ENCODE measurements at places on chromosomes 11 and 22. TPM values are rescaled to one million over a fixed set of nuclear protein-coding genes. Genes with fewer than 3 reads are reported as not detected.

Gene TAGLN
- 6.2 TPM for total RNA-seq

Gene CRACR2B
- 10.5 TPM for total RNA-seq

Gene NOX4
- not detected for total RNA-seq

Gene DEFB131B
- total RNA-seq: not detected

Gene OR10A5
- total RNA-seq: not detected

Gene GLYATL1
- total RNA-seq: not detected

Gene OR52E8
- total RNA-seq: not detected

Gene C11orf21
- total RNA-seq: 51.0 TPM

Gene C11orf91
- 0.40 TPM for total RNA-seq

- no peak for DNase-seq
Measured at GRCh38 chr22:28187612-28188011, 268.6 kb upstream of the PITPNB start.

DNA sequence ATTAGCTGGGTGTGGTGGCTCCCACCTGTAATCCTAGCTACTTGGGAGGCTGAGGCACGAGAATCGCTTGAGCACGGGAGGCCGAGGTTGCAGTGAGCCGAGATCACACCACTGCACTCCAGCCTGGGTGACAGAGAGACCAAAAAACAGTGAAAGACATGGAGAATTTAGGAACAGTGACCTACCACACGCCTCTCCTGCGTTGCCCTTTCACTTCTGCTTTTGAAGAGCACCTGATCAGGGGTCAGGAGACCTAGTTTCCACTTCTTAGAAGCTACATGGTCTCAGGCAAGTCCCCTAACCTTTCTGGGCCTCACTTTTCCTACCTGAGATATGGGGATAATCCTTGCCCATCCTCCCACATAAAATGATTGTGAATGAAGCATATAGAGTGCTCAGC, 12.2 kb downstream of the SLC35C1 start:
- no peak for DNase-seq

DNA sequence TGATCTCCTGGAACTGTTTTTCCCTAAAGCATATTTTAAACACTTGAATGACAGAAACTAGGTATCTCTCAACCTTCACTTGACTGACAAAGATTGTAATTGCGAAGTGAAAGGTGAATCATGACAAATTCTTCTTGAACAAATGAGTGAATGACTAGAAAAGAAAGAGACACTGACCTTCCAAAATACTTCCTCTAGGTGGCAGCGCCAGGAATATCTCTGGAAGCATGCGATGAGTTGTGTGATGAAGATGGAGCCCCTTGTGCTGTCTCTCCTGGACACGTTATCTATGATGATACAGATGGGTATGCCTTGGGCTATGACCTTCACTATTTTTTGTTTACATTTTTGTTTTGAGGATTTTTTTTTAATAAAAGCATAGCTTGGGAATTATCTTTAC, 7.0 kb upstream of the CASP12 start:
- DNase-seq: no peak

DNA sequence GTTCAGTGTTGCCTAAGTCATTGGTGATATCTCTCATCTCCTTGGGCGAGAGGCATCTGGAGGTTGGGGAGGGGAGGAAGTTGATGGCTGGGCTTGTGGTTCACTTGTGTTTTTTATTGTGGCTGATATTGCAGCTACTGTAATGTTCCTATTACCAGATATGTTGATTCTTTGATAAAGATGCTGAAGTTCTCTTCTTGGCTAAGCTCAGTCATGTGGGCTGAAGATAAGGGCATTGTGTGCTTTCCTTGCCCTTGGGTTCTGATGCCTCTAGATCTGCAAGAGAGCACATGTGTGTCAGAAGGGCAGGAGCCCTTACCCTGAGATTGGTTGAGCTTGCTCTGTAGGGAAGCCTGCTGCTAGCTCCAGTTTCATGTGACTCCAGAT, 12.0 kb downstream of the STX3 start:
- DNase-seq: peak; percentile 55

- DNase-seq: no peak
Measured at GRCh38 chr11:29166306-29166705, 850.5 kb downstream of the KCNA4 start.

- no peak for DNase-seq
Measured at GRCh38 chr11:108538022-108538424, 39.8 kb upstream of the POGLUT3 start.

DNA sequence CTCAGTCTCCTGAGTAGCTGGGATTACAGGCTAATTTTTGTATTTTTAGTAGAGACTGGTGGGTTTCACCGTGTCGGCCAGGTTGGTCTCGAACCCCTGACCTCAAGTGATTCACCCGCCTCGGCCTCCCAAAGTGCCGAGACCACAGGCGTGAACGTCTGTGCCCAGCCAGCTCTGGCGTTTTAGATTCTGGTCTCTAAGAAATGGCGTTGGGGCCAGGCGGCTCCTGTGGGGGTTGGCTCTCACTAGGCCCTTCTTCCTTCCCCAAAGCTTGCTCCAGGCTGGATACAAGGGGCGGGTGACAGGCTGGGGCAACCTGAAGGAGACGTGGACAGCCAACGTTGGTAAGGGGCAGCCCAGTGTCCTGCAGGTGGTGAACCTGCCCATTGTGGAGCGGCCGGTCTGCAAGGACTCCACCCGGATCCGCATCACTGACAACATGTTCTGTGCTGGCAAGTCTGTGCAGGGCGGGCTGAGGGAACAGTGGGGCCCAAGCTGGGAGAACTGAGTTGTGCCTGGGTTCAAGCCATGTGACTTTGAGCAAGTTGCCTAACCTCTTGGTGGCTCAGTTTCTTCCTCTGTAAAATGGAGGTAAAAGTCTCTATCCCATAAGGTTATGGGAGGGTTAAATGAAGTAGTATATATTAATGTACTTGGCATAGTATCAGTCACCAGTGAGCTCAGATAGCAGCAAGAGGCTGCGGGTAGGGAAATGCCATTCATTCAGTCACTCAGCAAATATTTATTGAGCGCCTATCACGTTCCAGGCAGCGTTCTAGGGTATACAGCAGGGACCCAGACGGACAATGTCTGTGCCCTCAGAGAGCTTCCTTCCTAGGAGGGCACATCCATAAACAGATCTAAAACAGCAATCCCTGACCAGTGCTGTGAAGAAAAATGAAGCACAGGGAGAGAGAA, 10.4 kb downstream of the F2 start:
- no peak for DNase-seq

DNA sequence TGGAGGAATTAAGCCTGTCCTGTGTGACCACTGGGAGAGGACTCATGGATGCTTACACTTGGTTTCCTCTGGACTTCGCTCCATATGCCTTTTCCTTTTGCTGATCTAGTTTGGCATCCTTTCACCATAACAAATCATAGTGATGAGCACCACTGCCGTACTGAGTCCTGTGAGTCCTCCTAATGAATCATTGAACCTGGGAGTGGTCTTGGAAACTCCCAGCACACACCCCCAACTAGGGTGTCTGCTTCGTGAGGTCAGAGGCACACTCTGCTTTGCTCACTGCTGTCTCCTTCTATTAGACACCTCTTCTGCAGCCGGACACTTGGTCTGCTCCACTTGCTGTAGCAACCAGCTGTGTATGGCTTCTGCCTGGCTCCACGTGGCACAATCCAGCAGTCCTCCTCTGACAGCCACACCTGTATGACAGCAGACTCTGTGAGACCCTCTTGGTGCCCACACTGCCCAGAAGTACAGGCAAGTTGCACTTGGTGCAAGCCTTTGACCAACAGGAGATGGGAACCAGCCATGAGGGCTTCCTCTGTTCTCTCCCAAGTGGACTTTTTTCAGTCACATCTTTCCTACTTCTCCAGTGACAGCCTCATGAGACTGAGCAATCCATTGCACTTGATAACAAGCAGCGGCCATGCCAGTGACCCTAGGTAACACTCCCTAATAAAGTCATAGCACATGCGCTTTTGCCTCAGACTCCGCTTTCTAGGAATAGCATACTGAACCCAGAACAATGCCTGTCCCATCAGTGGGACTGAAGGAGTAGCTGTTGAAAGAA, 65.0 kb upstream of the HMGXB4 start:
- no peak for DNase-seq

DNA sequence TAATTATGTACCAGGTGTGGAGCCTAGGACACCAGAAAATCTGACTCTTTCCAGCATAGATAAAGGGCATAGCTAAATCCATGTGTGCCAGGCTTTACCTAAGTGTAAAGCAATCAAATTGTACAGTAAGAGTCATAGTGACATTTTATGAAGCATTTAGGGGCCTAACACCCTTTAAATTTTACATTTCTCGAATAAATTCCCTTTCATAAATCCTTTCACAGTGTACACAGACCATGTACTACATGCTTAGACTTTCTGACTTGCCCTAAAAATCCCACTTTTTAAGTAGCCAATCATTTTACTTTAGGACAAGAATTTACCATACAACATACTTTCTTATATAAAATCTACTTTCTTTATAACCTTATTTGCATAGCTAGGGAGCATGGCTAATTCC, 727.6 kb upstream of the LUZP2 start:
- no peak for DNase-seq

GRCh38 chr11:130179396-130180306, 20.1 kb downstream of the ST14 start:
- DNase-seq: no peak

- DNase-seq: no peak
Measured at GRCh38 chr22:36182857-36183256, 18.8 kb downstream of the APOL4 start.

GRCh38 chr11:47106798-47107411, 69.8 kb downstream of the ARFGAP2 start:
- no peak for DNase-seq

- DNase-seq: no peak
Measured at GRCh38 chr22:40463683-40464082, 93.3 kb downstream of the SGSM3 start.
